ENCODE measurements at places on chromosomes 2 and 18. TPM values are rescaled to one million over a fixed set of nuclear protein-coding genes. Genes with fewer than 3 reads are reported as not detected.

GREB1L gene
- not detected for total RNA-seq

DNA sequence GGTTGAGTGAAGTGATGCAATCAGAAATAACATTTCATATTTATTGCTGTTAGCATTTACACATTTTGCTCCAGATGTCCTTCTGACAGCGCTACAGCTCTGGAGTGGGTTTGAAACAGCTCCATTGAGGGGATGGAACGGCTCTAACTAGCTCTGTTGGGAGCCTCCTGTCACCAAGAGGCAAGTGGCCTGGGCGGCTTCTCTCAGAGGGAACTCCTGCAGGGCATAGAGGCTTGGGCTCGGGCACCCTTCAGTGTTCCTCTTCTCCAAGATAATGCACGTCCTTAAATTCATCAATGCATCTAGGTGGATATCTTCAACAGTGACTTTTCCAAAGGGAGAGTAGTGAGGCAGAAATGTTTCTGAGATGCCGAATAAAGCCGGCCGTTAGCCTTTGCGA is 122.5 kb downstream of the CNTNAP5 start:
- no peak for DNase-seq

- no peak for DNase-seq
These were observed 8.3 kb downstream of the NFU1 start for GRCh38 chr2:69428981-69429380.

GRCh38 chr2:152247337-152247695 is 71.8 kb upstream of the STAM2 start:
- no peak for DNase-seq

ZC3H6 gene
- 7.2 TPM for total RNA-seq

- DNase-seq = no peak
These were observed 568 bp downstream of the RAB31 start for GRCh38 chr18:9708434-9709303.

- no peak for DNase-seq
These were observed 65.6 kb downstream of the ATP8B1 start for GRCh38 chr18:57737400-57738060.

GRCh38 chr2:229133155-229133772 is 137.8 kb downstream of the PID1 start:
- no peak for DNase-seq

DNA sequence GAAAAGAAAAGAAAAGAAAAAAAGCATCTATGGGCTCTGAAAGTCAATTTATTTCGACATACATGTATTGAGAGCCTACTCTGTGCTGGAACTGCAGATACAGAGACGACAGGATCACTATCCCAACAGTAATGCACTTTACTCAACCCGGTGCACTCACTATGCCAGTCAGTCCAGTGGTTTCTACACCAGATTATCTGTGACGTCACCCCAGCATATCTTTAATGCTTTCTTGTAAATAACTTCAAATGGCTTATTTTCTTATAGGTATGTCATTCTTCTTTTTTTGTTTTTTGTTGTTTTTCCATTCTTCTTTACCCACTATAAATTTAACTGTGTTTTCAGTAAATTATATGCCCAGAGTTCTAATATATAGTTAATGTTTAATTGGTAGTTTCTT is 800.0 kb upstream of the FANCL start:
- no peak for DNase-seq

PLEKHM3 gene
- 7.2 TPM for total RNA-seq

DNA sequence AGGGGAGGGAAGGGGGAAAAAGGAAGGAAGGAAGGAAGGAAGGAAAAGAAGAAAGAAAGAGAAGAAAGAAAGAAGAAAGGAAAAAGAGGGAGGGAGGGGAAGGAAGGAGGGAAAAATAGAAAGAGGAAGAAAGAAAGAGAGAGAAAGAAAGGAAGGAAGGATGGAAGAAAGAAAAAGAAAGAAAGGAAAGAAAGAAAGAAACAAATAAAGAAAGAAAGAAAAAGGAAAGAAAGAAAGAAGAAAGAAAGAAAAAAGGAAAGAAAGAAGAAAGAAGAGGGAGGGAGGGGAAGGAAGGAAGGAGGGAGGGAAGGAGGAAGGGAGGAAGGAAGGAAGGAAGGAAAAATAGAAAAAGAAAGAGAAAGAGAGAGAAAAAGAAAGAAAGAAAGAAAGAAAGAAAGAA is 315.8 kb upstream of the PIK3C3 start:
- DNase-seq = no peak

XDH gene
- not detected for total RNA-seq

PPIL3 gene
- 24.9 TPM for total RNA-seq

SERPINB4 gene
- total RNA-seq = not detected

SPC25 gene
- 24.1 TPM for total RNA-seq

NAB1 gene
- total RNA-seq = 35.1 TPM

- DNase-seq = no peak
These were observed 25.4 kb upstream of the MGAT5 start for GRCh38 chr2:134228493-134228903.

MOB4 gene
- total RNA-seq = 21.9 TPM

- DNase-seq = no peak
These were observed 135.6 kb upstream of the KLHL29 start for GRCh38 chr2:23249348-23249747.

DNA sequence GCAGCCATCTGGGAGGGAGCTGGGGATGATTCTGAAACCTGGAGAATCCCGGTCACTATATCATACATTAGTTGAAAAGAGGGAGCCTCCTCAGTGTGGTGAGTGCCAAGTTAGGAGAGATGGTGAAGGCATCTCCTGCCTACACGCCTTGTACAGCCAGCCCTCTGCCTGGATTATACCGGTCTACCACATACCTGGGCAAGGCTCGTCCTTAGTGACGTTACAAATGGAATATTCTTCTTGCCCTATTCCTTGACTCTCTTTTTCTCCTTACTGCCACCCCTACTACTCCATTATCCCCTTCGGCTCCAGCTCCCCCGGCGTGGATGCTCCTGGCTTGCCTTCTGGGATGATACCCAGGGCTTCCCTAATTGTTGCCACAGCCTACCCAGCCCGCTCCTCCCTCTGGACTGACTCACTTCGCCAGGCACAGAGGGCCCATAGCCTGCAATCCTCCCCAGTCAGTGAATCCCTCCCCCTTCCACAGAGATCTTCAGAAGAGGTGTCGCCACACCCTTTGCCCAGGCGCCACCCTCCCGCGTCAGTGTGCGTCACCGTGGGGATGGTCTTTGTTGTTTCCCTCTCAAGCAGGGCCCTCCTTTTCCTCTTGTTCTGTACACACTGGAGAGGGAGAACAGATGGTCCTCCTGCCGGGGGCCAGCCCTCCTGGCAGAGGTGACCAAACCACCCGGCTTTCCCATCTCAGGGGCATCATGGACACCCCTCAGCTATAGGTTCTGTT is 115.2 kb upstream of the EPAS1 start:
- DNase-seq = no peak

- no peak for DNase-seq
These were observed 82.3 kb downstream of the PTH2R start for GRCh38 chr2:208488686-208489564.

GRCh38 chr2:192245329-192245728 is 50.6 kb upstream of the TMEFF2 start:
- DNase-seq = no peak

HOXD3 gene
- not detected for total RNA-seq

- DNase-seq = no peak
These were observed 14.5 kb downstream of the CYB5A start for GRCh38 chr18:74277296-74277695.

GRCh38 chr2:98465456-98466226 is 21.0 kb downstream of the INPP4A start:
- peak; percentile 86 for DNase-seq

All from CD8-positive, alpha-beta memory T cell (primary cell).